Body of pancreas (tissue), 4 donors: ENCODE measurements at places on chromosomes 16 and 17.

DNA sequence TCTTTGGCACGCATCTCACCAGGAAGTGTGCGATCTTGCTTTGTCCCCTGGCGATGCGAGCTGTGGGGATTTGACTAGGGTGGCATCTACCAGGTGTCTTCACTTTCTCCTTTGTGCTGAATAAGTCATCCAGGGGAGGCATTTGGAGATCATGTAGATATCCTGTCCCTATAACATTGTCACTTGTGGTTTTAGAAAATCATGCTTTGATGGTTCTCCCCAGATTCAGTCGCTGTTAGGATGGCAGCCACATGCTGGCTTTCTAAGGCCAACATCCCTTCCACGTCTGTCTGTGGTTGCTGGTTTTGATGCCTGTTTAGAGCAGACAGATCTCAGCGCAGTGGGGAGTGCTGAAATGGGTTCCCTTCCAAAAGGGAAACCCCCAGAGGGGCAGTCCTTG, 2.5 kb downstream of the ADAD2 start:
- DNase-seq, result no peak

DNA sequence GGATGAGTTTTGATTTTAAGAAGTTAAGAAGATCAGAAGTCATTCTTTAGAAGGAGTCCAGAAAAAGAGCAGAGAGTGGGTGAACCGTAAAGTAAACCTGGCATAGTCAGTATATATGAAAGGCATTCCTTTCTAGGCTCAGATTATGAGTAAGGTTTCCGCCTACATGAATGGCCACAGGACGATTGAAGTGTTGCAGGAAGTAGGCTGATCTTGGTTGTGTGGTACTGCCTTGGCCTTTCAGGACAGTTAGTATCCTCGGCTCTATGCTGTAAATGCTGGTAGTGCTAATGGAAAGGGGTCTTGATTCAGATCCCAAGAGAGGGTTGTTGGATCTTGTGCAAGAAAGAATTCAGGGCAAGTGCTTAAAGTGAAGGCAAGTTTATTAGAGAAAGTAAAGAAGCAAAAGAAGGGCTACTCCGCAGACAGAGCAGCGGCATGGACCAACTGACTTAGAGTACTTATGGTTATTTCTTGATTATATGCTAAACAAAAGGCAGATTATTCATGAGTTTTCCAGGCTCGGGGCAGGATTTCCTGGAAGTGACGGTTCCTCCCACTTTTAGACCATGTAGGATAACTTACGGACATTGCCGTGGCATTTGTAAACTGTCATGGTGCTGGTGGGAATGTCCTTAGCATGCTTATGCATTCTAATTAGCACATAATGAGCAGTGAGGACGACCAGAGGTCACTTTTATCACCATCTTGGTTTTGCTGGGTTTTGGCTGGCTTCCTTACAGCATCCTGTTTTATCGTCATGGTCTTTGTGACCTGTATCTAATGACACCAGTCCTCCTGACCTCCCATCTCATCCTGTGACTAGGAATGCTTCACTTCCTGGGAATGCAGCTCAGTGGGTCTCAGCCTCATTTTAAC, 164.8 kb downstream of the SNX29 start:
- no peak for DNase-seq

DNA sequence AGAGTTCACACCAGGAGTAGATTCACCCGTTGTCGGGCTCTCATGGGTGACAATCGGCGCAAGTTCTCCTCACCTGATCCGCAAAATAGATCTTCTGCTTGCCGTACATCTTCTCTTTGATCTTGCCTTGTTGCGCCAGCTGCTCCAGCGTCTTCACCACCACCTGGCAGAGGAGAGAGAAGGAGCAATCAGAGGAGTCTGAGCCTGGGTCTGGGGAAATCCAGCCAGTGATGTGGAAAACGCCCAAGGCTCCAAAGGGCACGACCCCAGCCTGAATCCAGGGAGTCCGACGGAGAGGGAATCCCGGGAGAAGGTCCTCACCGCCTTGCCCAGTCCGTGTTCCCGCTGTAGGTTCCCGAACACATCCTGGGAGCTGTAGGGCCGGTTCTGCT, 393 bp downstream of the PSMC3IP start:
- DNase-seq, result no peak

GRCh38 chr17:3669085-3669347, 404 bp downstream of the EMC6 start:
- DNase-seq, result no peak

- DNase-seq, result no peak
Observed at GRCh38 chr16:22711847-22712246, 102.1 kb upstream of the HS3ST2 start.

DNA sequence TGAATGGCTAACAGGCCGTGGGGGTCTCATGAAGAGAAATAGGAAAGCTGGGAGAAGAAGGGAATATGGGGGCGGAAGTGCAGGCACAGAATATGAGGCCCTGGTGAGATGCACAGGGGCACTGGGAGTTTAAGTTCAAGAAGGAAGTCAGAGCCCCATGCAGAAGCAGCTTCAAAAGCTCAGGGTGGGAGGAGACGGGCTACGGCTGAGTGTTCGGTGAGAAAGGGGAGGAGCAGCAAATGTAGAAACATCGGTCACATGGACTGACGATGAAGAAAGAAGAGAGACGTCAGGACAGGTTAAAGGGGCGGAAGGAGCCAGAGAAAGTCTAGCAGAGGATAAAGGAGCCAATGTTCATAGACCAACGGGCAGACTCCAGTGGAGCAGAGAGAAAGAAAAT, 204.5 kb upstream of the ZFHX3 start:
- no peak for DNase-seq

DNA sequence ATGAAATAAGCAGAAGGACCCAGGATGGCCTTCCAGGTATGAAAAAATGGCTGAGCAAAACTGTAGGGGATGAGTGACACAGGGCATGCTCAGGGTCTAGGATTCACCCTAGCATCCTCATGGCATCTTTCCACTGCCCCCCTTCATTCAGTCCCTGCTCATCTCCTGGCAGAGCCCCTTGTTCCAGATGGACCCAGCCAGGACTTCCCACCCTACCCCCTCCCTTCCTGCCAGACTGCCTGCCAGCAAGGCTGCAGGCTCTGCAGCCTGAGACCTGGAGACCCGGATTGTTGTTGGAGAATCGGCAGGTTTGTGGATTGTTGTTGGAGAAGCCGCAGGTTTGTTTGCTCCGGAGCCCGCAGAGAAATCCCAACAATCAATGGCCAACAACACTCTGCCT, 6.6 kb downstream of the SEZ6 start:
- no peak for DNase-seq

DNA sequence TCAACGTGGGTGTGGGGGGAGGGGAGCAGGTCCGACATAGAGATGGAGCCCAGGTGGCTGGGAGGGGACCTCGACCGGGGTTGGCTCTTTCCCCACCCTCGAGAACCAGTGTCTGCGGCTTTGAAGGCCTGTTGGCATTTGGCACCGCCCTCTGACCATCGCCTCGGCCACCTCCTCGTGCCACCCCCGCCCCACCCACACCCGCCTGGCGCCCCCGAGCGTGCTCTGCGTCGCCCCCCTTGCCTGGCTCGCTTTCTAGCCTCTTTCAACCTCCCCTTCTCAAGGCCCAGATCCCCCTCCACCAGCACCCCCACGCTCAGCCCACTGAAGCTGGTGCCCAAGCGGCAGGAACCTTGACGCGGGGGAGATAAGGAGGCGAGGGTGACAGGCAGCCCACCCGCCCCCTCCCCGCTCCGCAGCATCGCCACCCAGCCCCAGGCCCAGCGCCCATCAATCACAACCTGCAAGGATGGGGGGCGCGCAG, 619 bp downstream of the CACNB1 start:
- DNase-seq, result no peak

DNA sequence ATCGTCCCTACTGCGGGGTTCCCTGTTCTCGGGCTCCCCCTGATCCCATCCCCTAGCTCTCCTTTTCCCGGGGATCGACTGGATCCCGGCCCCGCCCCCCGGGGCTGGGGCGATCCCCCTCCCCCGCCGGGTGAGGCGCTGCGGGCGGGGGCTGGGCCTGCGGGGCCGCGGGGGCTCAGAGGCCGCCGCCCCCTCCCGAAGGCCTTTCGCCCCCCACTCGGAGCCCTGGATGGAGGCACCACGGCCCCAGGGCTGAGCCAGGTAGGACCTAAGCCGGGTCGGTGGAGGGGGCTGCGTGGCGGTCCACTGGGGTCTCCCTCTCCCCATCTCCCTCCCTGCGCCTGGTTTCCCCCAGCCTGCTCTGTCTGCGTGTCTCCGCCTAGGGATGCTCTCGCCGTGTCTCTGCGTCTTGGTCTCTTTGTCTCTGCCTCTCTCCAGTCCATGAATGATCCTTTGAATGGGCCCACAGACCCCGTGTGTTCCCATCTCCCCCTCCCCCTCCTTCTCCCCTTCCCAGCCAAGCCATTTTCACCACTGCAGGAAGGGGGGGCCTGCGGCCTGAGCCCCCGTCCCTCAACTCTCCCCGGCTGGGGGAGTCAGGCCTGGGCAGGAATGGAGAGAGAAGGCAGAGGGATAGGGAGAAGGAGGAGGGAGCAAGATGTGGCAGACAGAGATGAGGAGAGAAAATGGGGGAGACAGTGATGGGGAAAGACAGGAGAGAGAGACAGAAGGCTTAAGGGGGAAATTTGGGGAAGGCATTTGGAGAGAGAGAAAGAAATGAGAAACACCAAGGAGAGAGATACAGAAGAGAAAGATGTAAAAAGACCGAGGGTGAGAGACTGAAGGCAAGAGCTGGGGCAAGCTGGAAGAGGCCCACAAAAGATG, 1.7 kb upstream of the TMEM256 start:
- peak; percentile 24 for DNase-seq

DNA sequence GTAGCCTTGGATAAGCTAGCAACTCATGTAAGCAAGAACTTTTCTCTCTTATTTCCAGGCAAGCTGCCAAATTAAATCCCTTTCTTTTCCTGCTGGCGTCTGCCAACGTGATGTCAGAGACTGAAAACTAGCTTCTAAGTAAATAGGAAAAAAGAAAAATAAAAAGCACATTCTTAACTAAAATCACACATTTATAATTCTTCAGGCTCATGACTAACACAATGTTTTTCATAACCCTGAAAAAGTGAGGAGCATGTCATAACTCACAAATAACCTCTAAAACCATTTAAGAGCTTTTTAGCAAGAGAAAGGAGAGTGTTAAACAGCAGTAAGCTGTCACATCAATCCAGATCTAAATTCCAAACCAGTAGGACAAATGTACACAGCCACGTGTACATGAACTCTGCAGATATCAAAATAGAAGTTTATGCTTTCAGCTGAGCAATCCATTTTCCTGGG, 110.0 kb downstream of the N4BP1 start:
- peak; percentile 33 for DNase-seq

DNA sequence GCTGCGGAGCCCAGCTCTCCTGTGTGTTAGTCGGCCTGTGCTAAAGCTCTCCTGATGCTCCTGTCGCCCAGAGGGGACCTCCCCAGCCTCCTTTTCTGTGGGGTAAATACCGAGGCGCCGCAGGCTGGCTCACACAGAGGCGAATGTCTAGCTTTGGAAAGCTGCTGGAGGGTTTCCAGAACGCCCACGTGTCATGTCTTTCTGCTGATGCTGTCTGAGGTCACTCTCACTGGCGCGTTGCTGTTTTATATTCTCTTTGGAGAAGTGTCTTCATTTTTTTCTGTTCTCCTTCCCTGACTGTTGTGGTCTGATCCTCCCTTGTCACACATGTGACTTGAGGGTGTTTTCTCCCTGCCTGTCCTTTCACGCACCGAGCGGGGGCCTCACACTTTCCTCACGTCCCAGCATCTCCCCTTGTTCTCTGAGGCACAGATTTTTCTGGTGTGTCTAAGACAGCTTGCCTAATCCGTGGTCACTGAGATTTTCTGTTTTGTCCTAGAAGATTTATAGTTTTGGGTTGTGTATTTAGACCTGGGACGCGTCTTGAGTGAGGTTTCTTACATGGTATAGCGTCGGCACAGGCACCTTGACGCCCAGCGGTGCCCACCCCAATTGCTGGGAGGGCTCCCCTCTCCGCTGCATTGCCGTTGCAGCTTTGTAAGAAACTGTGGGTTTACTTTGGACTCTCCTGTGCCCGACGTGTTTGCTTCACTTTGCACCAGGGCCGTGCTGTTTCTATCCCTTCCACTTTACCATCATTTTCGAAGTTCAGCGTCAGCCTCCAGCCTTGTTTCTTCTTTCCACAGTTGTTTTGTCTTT, 92.1 kb upstream of the ZNF750 start:
- peak; percentile 43 for DNase-seq

- DNase-seq, result no peak
Observed at GRCh38 chr17:6243186-6243585, 173.0 kb downstream of the WSCD1 start.
